Skeletal muscle tissue (tissue), 5 donors: ENCODE measurements at places on chromosomes 6 and 20. TPM values are rescaled to one million over a fixed set of nuclear protein-coding genes. Genes with fewer than 3 reads are reported as not detected.

Gene TMEM74B
- 1.6 TPM for total RNA-seq

Gene STK35
- 7.8 TPM for total RNA-seq

Gene SALL4
- total RNA-seq = 0.52 TPM

Gene NDUFAF4
- total RNA-seq = 12.0 TPM

Gene LHFPL5
- total RNA-seq = not detected

Gene PRSS16
- total RNA-seq = 1.6 TPM

Gene AKAP7
- 43.3 TPM for total RNA-seq
